ENCODE measurements at places on chromosomes 3 and 15. TPM values are rescaled to one million over a fixed set of nuclear protein-coding genes. Genes with fewer than 3 reads are reported as not detected.

DNA sequence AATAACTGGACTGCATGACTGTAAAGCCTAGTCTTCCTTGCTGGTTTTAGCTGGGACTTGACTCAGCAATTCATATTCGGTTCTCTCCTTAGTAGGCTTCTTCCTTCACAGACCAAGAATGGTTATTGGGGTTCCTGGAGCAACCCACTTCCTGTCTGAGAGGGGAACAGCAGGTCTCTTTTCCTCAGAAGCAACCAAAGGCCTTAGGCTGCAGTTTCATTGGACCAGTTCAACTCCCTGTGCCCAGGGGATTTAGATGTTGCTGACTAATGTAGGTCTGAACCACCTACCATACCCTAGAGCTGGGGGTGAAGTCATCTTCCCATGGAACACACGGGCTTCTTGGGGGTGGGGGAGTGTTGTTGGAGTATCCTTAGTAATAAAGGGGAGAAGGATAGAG, 84.0 kb upstream of the SKOR1 start:
- no peaks in the 10 kb centered on the region for H3K36me3 ChIP-seq
- no peak overlapping the region for H3K4me3 ChIP-seq
- H3K4me1 ChIP-seq: peaks cover 10% of the 10 kb centered on the region
- H3K27me3 ChIP-seq: no peaks in the 10 kb centered on the region

GRCh38 chr15:84910928-84911623, 26.6 kb downstream of the SLC28A1 start:
- no peaks in the 10 kb centered on the region for H3K36me3 ChIP-seq
- H3K4me3 ChIP-seq: no peak overlapping the region
- no peaks in the 10 kb centered on the region for H3K4me1 ChIP-seq
- no peaks in the 10 kb centered on the region for H3K27me3 ChIP-seq

DNA sequence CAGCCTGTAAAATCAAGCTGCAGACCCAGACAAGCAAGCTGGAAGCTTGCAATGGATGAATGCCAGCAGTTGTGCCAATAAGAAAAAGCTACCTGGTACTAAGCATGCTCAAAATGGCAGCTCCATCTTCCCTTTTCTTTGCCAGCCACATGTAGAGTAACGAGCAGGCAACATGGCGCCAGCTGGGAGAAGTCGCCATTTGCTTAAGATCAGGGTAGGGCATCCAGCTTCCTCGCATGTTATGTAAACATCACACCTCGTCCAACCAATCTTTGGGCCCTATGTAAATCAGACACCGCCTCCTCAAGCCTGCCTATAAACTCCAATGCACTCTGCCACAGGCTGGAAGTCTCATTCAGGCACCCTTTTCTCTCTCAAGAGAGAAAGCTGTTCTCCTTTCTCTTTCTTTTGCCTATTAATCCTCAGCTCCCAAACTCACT, 973.9 kb downstream of the FHIT start:
- H3K4me1 ChIP-seq: no peaks in the 10 kb centered on the region
- no peaks in the 10 kb centered on the region for H3K36me3 ChIP-seq
- peak; percentile 14 for DNase-seq
- no peak overlapping the region for H3K4me3 ChIP-seq
- H3K27ac ChIP-seq: no peak overlapping the region

GRCh38 chr3:43765521-43765971, 74.8 kb downstream of the ABHD5 start:
- no peak for DNase-seq
- no peak overlapping the region for H3K4me3 ChIP-seq
- H3K27ac ChIP-seq: no peak overlapping the region
- no peaks in the 10 kb centered on the region for H3K4me1 ChIP-seq
- no peaks in the 10 kb centered on the region for H3K36me3 ChIP-seq
- H3K27me3 ChIP-seq: no peaks in the 10 kb centered on the region

GRCh38 chr15:83653639-83654378, at the start of gene ADAMTSL3:
Gene ADAMTSL3, plus strand, starts transcription at chr15:83654123. Its CDS starts 1,639 bp downstream, at chr15:83655762.
- H3K27ac ChIP-seq: no peak within 1 kb of the TSS
- H3K36me3 ChIP-seq: no peaks in the 10 kb centered on the region
- H3K4me1 ChIP-seq: peaks cover 4% of the 10 kb centered on the region
- peak; percentile 81 for DNase-seq
- peaks cover 48% of the 10 kb centered on the region for H3K27me3 ChIP-seq
- peak within 1 kb of the TSS; percentile 70 for H3K4me3 ChIP-seq

DNA sequence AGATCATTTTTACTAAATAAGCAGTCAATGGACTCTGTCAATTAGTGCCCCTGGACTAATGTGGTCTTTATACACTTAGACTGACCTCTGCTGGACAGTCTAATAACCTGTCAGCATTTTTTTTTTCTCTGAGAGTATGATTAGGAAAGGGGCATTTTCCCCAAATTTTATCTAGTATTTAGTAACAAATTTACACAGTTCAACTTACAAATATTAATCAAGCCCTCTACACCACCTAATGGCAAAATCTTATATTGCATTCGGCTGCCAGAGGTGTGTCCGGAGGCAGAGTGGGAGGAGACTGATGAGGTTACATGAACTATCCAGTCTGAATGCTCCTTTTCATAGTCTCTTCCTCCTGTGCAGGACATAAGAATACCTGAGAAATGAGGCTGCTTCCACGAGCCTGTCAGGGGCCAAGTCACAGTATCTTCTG, 36.0 kb upstream of the COLQ start:
- H3K4me3 ChIP-seq: no peak overlapping the region
- no peak overlapping the region for H3K27ac ChIP-seq
- DNase-seq: peak; percentile 82
- no peaks in the 10 kb centered on the region for H3K27me3 ChIP-seq
- peaks cover 2% of the 10 kb centered on the region for H3K36me3 ChIP-seq

- no peaks in the 10 kb centered on the region for H3K27me3 ChIP-seq
- no peak for DNase-seq
- H3K4me1 ChIP-seq: no peaks in the 10 kb centered on the region
- no peaks in the 10 kb centered on the region for H3K36me3 ChIP-seq
- no peak overlapping the region for H3K27ac ChIP-seq
- H3K4me3 ChIP-seq: no peak overlapping the region
Measured at GRCh38 chr3:30145281-30145680, 461.1 kb upstream of the TGFBR2 start.

The FYCO1 gene
- 17.2 TPM for total RNA-seq
